ENCODE measurements at places on chromosomes 11 and 22. TPM values are rescaled to one million over a fixed set of nuclear protein-coding genes. Genes with fewer than 3 reads are reported as not detected.

GRCh38 chr11:58844361-58845005, at the start of gene GLYATL2:
Gene GLYATL2 (minus strand): TSS chr11:58844704. CDS start chr11:58839612, 5,092 bp downstream.
- no peaks in the 10 kb centered on the region for H3K27me3 ChIP-seq
- H3K27ac ChIP-seq: no peak within 1 kb of the TSS
- no peak within 1 kb of the TSS for H3K4me3 ChIP-seq
- DNase-seq: no peak

DNA sequence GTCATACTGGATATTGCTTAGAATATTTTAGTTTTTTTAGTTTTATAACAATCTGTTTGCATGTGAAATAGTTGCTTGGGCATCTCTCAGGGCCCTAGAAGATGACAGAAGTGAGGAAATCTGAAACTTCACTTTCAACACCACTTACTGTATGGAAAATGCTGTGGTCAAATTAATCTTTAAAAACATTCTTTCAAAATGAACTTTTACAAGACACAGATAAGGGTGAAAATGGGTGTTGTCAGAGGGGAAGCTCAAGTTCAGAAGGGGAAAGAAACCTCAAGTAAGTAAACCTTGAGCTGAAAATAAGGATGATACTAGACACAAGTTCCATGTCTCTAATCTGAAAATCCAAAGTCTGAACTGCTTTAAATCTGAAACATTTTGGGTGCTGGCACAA, 1840.1 kb upstream of the RAG2 start:
- no peak overlapping the region for H3K27ac ChIP-seq
- DNase-seq: no peak
- H3K4me1 ChIP-seq: no peaks in the 10 kb centered on the region
- no peaks in the 10 kb centered on the region for H3K36me3 ChIP-seq
- H3K4me3 ChIP-seq: no peak overlapping the region
- H3K27me3 ChIP-seq: no peaks in the 10 kb centered on the region

CARNS1 gene
- 1.2 TPM for total RNA-seq

GRCh38 chr11:42526426-42526825, 785.4 kb upstream of the API5 start:
- no peak overlapping the region for H3K27ac ChIP-seq
- no peaks in the 10 kb centered on the region for H3K4me1 ChIP-seq
- DNase-seq: no peak
- H3K36me3 ChIP-seq: no peaks in the 10 kb centered on the region
- no peak overlapping the region for H3K4me3 ChIP-seq

- no peak overlapping the region for H3K4me3 ChIP-seq
- no peaks in the 10 kb centered on the region for H3K36me3 ChIP-seq
- no peak for DNase-seq
- H3K27ac ChIP-seq: no peak overlapping the region
- H3K27me3 ChIP-seq: peaks cover 58% of the 10 kb centered on the region
These were observed 15.7 kb downstream of the DUSP8 start for GRCh38 chr11:1556278-1556902.

APOL4 gene
- total RNA-seq: 12.8 TPM

FOLR2 gene
- 20.9 TPM for total RNA-seq

TMEM191C gene
- total RNA-seq: 1.8 TPM

ADM2 gene
- total RNA-seq: 2.2 TPM

DNA sequence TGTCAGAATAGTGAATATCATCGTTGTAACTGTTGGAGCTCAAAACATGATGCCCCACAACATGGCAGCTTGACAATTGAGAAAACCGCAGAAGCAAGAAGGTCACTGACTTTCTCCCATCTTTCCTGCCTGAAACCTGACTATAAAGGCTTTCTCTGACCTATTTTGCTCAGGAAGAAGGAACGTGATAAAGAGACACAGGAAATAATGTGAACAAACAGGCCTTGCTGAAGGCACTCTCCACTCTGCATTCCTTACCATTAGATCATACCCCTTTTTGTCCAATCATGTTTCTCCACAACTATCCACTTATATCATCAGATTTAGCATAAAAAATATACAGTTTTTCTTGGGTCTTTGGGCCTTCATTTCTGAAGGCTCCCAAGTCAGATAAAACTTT, 916.8 kb downstream of the METTL15 start:
- DNase-seq: no peak
- no peaks in the 10 kb centered on the region for H3K4me1 ChIP-seq
- H3K27ac ChIP-seq: no peak overlapping the region

Data from left lung (tissue), 14 donors.